ENCODE measurements at places on chromosomes 12 and 14.

DNA sequence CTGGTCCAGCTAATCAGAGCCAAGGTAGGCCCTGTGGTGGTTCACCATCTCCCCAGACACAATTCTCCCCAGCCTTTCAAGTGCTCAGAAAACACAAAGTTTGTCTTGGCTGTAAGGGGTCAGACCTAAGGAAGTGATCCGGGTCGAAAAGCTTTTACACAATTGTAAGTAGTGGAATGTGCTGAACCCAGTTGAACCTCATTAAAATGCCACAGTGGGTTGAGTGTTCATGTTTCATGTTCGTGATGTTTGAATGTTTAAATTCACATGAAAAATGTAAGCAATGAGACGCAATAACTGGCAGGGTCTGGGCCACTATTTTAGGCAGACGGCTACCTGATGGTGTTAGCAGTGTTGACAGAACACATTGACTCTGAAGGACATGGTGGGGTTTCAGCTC is 60.9 kb upstream of the JDP2 start:
- no peak for DNase-seq

DNA sequence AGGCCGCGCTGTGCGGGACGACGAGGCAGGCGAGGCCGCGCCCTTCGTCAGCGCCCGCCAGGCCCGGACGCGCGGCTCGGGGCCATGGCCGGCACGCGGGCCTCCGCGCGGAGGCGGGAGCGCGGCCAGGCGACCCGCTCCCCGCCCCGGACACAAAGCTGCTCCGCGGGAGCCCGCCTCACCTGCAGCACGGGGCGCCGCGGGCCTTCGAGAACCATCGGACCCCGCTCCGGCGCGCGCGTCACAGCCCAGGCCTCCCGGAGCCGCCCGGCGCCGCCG is 342 bp downstream of the DICER1 start:
- DNase-seq: no peak

DNA sequence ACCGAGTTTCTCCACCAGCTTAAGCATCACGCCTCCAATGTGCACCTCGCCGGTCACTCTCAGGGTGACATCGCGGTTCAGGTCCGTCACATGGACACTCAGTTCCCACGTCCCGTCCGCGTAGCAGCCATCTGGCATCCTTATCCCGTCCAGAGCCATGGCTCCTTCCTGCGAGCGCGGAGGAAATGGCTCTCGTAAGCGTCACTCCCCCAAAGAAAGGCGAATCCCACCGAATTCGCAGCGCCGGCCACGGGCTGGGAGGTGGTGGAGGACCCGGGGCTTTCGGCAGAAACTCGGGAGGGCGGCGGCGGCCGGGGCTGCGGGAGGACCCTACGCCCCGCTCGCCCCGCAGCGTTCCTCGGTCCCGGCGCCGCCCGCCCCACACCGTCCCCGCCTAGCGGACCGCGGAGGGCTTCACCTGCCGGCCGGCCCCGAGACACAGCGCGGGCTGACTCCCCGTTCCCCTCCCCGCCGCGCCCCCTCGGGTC is 396 bp downstream of the FERMT2 start:
- no peak for DNase-seq

- DNase-seq: peak; percentile 15
Measured at GRCh38 chr12:71315328-71315985, 124.1 kb upstream of the LGR5 start.

DNA sequence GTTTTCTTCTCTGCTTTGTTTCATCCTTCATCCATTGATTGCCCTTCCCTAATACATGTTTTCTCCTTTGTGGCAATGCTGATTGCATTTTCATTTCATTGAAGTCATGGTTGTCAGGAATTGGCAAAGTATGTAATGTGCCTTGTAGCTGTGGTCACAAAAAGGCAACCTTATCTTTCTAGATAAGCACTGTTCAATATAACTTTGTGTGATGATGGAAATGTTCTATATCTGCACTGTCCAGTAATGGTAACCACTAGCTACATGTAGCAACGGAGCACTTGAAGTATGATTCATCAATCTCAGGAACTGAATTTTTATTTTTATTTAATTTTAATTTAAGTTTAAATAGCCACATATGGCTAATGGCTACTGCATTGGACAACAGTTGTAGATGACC is 79.8 kb downstream of the PCNX1 start:
- DNase-seq: no peak

DNA sequence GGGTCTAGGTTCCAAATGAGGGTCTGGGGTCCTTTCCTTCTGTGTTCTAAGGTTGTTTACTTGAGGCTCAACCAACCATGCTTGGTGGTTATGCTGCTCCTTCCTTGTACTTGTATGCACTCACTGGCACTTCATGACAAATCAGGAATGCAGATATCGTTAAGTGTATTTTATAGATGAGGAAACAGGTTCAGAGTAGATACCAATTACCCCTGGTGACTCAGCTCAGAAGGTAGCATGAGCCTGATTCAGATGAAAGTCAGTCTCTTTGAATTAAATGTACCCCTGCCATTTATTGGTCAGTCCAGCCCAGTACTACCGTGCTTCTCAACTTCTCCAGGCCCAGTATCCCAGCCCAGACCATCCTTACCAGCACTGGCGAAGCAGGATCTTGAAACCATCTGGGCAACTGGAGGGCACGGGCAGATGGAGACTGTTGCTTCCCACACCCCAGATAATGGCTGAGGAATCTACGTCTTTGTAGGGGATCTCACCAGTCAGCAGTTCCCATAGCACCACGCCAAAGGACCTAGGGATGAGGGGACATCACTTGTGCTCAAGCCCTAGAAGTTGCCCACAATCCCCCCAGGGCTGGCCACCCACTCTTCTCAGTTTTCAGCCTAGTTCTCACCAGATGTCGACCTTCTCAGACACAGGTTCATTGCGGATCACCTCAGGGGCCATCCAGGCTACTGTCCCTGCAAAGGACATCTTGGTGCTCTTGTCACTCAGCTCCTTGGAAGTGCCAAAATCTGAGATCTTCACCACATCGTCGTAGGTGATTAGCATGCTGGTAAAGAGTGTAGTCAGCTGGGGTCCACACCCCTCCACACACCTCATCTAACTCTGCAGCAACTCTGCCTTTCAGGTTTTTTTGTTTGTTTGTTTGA is 14.3 kb downstream of the MAP3K12 start:
- DNase-seq: no peak

- DNase-seq: no peak
Measured at GRCh38 chr14:68871392-68871791, 78.5 kb upstream of the ZFP36L1 start.

DNA sequence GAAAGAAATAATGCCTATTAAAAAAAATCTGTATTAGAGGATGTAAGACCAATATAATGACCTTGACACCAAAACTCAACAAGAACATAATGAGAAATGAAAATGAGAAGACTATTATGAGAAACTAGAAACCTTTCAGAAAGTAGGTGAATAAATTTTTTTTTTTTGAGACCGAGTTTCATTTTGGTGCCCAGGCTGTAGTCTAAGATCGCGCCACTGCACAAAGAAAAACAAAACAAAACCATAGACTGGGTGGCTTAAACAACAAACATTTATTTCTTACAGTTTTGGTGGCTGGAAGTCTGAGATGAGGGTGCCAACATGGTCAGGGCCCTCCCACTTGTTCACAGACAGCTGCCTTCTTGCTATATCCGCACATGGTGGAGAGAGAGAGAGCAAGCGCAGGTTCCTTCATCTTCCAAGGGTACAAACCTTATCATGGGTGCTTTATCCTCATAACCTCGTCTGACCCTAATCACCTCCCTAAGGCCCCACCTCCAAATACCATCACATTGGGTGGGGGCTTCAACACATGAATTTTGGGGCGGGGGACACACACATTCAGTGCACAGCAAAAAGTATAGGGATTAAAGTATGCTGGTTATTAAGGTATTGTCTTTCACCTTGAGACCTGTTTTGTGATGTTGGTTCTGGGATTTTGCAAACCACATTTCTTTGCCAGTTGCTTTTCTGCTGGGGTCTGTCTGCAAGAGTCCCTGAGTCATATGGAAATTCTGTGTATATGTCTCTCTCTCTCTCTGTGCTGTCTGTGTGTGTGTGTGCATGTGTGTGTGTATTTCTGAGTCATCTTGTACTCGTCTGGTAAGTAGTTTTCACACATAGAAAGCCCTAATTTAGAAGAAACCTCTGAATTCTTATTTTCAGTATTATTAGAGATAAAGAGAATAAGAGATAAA is 26.2 kb downstream of the ZCRB1 start:
- DNase-seq: no peak

GRCh38 chr12:89357297-89357730 is 5.0 kb upstream of the DUSP6 start:
- DNase-seq: no peak

DNA sequence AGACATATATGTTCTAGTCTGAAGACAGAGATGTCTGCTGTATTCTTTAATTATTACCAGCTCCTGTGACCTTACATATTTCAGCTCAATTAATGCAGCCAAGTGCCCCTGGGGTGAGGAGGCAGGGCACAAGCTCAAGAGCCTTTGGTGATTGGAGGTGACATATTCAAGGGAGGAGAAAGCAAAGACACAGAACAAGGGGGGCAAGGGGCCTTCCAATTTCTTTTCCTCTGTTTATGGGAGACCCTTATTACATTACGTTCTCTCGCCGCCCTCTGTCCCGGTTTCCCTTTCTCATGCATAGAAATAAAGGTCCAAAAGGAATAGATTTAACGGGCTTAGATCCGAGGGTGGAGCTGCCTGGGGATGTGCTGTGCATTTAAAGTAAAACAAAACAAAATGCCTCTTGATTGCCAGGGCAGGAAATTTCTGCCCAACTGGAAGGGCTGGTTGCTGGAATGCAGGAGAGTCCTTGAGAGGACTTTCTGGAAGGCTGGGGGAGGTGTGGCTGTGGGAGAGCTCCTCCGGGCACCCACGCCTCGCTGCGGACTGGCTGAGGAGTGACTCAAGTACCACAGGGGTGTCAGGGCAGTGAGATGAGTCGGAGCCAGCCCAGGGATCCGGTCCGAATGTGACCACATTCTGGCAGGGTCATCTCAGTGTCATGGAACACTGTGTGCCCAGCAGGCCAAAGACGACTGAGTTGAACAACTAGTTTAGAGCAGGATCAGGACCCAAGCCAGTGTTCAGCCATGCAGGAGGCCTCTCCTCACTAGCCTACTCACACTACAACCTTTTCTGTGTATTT is 32.1 kb upstream of the GSG1 start:
- no peak for DNase-seq

DNA sequence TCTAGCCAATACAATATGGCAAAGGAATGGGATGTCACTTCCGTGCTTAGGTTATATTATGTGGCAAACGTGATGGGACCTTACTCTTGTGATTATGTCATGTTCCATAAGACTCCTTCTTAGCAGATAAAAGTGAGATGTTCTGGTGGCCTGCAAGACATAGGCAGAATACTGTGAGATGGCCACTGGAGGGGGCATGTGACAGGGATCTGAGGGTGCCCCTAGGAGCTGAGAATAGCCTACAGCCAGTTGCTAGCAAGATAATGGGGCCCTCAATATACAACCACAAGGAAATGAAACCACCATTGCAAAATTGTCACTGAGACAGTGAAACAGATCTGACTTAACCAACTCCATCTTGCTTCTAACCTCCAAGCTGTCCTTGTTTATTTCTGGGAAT is 151.4 kb upstream of the SSTR1 start:
- DNase-seq: no peak

- DNase-seq: no peak
Measured at GRCh38 chr12:46460682-46461210, 88.2 kb upstream of the SLC38A2 start.

DNA sequence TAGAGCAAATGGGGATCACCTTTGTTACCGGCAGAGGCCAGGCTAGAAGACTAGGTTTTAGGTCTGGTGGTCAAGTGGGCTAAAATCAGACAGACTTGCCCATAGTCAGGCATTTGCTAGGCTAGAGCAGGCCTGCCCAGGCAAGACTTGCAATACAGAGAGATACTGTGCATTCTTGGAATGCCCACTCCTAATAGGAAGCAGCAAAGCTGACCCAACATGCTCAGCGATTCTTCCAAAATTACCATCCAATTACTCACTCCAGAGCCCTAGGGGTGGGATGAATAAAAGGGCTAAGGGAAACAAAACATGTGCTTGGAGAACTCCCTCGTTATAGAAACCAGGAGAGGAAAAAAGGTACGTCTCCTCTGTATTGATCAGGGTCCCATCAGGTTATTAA is 187.8 kb upstream of the AMIGO2 start:
- no peak for DNase-seq

DNA sequence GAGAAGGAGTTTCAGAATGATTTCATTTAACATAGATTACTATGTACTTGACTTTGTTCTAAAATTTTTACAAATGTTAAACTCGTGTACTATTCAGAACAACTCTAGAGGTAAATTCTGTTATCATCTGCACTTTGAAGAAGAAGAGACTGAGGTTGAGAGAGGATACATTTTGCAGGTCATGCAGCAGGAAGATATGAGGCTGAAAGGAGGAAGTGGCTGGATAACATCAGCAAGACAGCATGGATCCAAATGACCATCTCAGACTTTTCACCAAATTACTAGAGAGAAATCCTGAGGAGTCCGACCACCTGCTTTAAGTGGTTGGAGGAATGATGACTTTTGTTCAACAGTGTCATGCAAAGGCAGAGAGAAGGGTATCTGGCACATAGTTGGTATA is 84.9 kb downstream of the ASCL4 start:
- DNase-seq: no peak

- no peak for DNase-seq
Measured at GRCh38 chr12:118495296-118495695, 118.9 kb downstream of the SUDS3 start.

- no peak for DNase-seq
Measured at GRCh38 chr12:24470050-24470449, 478.9 kb downstream of the BCAT1 start.

DNA sequence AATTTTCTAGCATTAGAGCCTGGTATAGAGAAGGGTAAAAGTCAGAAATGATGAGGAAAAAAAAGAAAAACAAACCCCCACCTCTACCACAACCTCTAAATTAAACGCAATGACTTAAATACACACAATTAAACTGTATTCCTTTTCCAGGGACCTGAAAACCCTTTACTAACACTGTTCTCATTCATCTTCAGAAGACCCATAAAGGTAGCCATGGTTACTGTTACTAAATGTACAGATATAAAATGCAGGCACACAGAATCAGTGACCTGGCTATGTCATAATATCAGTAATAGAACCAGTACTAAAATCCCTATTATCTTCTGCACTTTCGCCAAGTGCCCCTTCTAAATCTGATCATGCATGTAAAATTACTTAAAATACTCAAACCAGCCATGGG is 1.4 kb downstream of the ACIN1 start:
- no peak for DNase-seq

- DNase-seq: peak; percentile 44
Measured at GRCh38 chr14:94748667-94749347, 21.1 kb downstream of the GSC start.

DNA sequence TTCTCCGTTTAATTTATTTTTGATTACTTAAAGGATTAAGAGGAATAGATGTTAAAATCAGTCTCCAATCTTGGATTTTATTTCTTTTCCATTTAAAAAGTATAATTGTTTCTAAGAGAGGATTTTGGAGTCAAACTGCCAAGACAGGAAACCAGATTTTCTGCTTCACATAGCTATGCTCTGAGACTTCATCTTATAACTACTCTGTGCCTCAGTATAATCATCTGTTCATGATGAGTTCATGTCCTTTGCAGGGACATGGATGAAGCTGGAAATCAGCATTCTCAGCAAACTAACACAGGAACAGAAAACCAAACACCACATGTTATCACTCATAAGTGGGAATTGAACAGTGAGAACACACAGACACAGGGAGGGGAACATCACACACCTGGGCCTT is 9.0 kb upstream of the TAS2R31 start:
- DNase-seq: no peak

GRCh38 chr12:114167431-114167830 is 201.3 kb upstream of the RBM19 start:
- DNase-seq: no peak

Data from NCI-H510A (cell line).